ENCODE measurements at places on chromosomes 12 and 14.

DNA sequence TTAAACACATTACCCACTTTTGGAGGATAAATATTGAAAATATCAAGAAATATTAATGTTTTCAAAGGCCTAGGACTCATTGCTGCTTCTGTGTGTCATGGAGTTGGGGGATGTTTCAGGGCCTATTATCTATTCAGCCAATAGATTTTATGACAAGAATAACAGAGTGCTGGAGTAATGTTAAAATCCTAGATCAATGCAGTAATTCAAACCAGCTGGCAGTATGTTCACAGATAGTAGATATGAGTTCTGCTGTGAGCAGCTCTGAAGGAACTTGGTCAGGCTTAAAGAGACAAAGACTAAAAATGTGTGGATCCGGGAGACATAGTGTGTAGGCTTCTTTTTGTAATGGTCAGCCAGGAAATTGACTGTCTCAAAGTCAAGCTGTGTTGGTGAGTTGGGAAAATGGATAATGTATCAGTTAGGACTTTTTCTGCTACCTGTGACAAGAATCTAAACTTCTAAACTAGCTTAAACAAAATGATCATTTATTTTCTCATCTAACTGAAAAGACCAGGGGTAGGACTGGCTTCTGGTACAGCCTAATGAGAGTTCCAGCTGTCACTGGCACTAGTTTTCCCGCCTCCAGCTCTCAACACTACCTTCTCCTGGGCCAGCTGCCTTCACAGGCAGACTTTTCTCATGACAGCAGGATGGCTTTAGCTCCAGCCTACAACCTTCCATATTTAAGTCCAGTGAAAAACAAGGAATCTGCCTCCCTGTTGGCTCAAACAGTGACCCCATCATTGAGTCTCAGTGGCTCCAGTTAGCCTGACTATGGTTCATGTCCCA is 16.3 kb upstream of the POLR3B start:
- DNase-seq, result no peak

GRCh38 chr14:51967521-51967920 is 21.8 kb upstream of the RTRAF start:
- DNase-seq, result no peak

DNA sequence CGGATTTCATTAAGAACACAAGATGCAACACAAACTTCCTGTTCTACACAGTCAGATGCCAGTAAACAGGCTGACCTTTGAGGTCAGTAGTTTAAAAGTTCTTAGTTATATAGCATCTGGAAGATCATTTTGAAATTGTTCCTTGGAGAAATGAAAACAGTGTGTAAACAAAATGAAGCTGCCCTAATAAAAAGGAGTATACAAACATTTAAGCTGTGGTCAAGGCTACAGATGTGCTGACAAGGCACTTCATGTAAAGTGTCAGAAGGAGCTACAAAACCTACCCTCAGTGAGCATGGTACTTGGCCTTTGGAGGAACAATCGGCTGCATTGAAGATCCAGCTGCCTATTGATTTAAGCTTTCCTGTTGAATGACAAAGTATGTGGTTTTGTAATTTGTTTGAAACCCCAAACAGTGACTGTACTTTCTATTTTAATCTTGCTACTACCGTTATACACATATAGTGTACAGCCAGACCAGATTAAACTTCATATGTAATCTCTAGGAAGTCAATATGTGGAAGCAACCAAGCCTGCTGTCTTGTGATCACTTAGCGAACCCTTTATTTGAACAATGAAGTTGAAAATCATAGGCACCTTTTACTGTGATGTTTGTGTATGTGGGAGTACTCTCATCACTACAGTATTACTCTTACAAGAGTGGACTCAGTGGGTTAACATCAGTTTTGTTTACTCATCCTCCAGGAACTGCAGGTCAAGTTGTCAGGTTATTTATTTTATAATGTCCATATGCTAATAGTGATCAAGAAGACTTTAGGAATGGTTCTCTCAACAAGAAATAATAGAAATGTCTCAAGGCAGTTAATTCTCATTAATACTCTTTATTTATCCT is 13.5 kb downstream of the PTGER2 start:
- DNase-seq, result no peak

DNA sequence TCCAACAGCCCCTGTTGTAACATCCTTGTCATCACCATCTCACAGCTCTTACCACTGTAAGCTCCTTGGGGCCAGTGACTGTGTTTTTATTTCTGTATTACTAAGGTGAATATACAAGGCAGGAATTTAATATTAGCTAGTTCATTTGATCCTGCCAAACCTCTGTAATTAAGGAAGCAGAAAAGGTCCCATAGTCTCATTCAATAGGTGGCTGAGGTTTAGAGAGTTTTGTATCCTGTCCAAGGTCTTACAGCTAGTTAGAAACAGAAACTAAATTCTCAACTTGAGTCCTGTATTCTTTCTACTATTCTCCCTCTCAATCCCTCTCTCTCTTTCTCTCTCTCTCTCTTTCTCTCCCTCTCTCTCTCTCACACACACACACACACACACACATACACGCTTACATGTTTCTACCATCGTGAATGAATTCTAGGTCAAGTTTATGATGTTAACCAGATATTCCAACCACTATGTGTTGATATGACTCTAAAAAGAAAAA is 543 bp upstream of the GLIPR1 start:
- DNase-seq, result no peak

GRCh38 chr14:72962829-72963312 is 36.6 kb downstream of the DCAF4 start:
- no peak for DNase-seq

GRCh38 chr14:100604709-100605108 is 17.5 kb upstream of the BEGAIN start:
- no peak for DNase-seq

DNA sequence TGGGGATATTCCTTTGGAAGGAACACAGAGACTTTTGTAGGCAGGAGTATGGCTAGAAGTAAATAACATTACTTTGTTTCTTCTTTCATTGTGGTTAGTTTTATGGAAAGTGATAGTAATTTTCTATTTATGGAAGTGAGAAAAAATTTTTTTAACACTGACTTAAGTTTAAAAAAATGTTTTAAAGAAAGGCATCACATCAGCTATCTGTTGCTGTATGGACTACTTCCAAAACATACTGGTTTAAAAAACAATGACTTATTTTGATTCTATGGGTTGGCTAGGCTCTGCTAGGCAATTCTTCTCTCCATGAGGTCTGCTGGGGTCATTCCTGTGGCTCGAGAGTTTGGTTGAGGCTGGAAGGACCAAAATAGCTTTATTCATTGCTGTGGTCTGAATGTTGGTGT is 31.7 kb upstream of the SLC38A2 start:
- DNase-seq, result no peak

DNA sequence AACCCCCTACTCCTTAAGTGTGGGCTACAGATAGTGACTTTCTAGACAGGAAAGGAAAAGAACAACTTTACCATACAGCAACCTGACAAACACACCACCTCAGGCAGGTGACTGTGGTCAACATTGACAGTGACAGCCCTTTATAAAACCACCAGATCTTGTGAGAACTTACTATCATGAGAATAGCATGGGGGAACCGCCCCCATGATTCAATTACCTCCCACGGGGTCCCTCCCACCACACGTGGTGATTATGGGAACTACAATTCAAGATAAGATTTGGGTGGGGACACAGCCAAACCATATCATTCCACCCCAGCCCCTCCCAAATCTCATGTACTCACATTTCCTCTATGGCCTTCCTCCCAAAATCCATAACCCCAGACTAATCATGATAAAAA is 16.3 kb downstream of the OR10P1 start:
- no peak for DNase-seq

DNA sequence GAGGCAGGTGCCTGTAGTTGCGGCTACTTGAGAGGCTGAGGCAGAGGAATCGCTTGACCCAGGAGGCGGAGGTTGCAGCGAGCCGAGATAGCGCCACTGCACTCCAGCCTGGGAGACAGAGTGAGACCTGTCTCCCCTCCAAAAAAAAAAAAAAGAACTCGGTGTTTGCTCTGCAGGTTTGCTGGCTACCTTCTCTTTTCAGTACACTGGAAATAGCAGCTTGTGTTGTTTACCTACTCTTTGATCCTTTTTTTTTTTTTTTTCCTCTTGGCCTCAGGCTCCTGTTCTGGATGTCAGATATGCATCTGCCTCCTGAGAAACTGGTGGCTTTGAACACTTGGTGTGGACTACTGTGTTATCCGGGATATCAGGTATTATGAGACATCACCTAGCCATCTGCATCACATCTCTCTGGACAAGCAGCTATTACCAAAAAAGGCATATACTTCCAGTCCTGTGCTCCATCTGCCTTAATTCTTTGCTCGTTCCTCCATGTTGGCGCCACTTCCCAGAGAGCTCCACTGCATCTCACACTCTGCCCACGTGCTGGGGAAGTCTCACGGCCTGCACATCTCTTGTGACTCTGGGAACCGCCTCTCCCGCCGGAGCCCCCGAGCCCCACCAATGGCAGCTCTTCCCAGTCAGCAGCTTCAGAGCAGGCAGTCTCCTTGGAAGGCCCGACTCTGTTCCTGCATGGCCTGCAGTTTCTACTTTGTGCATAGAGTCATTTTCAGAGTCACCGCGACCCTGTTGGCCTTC is 50.9 kb upstream of the TRAF3 start:
- no peak for DNase-seq

- no peak for DNase-seq
These were observed 1.5 kb upstream of the FBRSL1 start for GRCh38 chr12:132488127-132489077.

DNA sequence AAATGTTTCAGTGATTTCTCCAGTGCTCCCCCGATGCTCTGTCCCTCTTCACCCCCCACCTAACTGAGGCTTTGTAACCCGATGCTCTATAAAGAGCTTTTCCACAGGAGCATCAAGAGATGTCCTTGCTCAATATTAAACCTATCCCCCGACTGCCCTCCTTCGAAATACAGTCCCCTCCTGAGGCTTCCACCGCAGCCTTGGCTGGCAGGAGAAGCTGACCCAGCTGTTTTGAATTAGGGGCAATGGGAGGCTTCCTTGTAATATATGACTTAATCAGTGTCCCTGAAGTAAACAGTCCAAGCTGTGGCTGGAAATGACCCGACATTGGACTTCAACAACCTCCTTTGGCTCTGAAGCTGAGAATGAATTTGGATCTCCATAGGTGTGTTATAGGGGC is 62.4 kb downstream of the TMEM30B start:
- no peak for DNase-seq

GRCh38 chr14:93185349-93185720 is 218 bp downstream of the LYSET start:
- DNase-seq, result no peak

- no peak for DNase-seq
These were observed 142.0 kb downstream of the PLXNC1 start for GRCh38 chr12:94290353-94290752.

DNA sequence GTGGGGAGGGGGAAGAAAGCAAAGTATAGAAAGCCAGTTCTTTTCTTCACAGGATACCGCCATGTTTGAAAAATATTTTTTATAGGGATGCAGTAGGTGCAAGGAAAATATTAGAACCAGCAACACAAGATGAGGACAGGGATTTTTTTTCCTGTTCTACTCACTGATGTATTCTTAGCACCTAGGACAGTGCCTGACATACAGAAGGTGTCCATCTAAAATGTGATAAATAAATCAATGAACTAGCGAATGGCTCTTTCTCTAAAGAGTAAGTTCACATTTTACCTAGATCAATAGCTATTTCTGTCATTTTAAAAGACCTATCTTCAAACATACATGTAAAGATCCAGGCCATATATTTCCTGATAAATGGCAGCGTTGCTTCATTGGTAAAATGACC is 18.8 kb downstream of the EGLN3 start:
- no peak for DNase-seq

GRCh38 chr14:104826861-104827176 is 25.9 kb downstream of the ZBTB42 start:
- no peak for DNase-seq

DNA sequence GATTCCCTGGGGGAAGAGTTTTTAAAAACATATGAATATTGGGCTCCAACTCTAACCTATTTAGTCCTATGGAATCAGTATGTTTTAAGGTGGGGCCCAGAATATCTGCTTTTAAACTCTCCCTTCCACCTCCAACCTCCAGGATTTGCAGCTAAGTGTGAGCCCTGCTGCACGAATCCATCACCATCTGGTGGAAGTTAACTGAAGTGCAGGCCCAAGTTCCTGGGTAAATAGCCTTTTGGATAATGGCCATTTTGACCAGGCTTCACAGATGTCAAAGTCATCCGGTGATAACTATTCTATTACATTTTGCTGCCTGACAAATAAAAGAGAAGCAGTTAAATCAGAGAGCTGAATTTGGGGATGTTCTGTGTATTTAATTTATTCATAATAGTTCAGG is 58.1 kb upstream of the RMST start:
- DNase-seq, result no peak

- DNase-seq, result no peak
These were observed 1.4 kb upstream of the BCAT1 start for GRCh38 chr12:24950231-24950834.

DNA sequence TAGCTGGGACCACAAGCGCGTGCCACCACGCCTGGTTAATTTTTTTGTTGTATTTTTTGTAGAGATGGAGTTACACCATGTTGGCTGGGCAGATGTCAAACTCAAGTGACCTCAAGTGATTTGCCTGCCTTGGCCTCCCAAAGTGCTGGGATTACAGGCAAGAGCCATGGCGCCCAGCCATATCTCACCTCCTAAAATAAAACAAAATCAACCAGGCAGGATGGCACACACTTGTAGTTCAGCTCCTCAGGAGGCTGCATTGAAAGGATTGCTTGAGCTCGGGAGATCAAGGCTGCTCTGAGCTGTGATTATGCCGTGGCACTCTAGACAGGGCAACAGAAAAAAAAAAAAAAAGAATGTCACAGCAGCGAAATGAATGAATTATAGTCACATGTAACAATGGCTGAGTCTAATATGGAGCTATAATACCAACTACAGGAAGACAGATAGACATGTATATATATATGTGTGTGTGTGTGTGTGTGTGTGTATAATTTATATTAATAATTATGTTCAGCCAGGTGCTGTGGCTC is 19.3 kb upstream of the TMEM120B start:
- no peak for DNase-seq

DNA sequence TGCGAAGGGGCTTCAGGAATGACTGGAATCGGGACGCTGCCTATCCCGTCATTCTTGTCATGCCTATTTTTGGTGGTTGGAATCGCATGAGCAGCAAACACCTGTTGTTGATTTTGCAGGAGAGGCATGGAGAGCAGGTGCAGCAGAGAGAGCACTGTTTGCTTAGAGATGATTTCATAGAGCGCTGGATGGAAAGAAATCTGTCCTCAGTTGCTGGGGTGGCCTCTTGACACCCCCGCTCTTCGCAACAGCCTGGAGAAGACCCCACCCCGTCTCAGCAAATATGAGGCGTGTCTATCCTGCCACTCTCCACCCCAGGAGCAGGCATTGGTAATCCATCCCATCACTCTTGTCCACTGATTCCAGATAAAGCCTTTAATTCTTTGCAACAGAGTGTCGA is 19.3 kb upstream of the NCOR2 start:
- no peak for DNase-seq

DNA sequence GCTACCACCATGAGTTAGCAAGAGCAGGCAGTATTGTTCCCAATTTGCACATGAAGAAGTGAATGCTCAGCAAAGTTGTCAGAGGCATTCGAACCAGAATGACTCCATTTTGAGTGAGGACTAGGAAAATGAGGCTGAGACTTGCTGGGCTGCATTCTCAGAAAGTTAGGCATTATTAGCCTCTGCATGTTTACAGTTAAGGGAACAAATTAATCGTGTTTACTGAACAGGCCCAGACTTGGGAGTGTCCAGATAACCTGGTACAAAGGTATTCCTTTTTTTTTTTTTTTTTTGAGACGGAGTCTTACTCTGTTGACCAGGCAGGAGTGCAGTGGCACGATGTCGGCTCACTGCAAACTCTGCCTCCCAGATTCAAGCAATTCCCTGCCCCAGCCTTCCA is 22.5 kb upstream of the VWF start:
- DNase-seq, result no peak

Data from KG1 (cell line).